Stimulated activated CD8-positive, alpha-beta memory T cell treated with anti-CD3 and anti-CD28 coated beads, Interleukin-4, amount 100 ng/mL, for 1 hour (primary cell): ENCODE measurements at places on chromosomes 5 and 9.

DNA sequence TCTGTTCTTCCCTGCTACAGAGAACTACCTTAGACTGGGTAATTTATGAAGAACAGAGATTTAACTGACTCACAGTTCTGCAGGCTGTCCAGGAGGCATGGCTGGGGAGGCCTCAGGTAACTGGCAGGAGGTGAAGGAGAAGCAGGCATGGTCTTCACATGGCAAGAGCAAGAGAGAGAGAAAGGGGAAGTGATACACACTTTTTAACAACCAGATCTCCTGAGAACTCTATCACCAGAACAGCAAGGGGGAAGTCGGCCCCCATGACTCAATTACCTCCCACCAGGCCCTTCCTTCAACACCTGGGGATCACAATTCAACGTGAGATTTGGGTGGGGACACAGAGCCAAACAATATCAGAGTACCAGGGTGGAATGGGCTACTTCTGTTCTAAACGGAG, 766.8 kb downstream of the TLE1 start:
- no peak for DNase-seq

DNA sequence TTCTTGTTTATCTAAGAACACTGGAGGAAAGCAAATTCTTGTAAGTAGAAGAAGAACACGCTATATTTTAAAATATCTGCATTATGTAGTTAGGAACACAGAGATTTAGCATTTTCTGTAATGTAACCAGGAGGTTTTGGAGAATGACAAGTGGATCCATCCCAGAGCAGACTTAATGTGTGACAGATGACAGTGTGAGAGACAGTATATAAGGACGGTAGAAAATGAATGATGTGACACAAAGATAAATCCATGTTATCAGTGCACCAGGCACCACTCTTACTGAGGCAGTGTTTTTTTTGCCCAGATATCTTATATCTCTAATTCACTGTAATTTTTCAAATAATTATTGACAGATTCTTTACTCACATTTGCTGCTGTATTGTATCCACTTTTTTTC, 239.0 kb upstream of the KCNN2 start:
- no peak for DNase-seq

DNA sequence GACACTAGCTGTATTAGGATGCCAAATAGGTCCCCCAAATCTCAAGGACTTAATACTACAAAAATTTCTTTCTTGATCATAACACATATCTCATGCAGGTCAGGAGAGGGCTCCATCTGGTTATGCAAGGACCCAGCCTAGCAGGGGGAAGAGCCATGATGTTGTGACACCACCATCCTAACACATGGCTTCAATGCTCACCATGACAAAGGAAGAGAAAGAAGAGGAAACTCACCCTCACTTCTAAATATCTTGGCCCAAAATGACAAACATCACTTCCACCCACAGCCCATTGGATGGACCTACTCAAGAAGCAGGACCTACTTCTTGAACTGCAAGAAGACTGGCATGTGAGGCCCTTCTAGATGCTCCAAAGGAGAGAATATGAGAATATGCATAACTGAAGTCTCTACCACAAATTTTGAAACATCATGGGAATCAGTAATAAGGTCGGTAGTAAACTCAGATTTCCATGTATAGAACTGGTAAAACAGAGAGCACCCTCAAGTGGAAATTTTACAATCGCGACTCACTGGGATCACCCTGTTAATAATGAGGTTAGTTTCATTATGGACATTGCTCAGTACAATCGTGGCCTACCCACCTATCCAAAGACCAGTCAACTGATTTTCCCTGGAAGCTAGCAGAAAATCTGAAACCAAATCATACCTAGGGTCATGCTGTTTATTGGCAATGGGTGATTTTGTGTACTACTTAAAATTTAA, 308.2 kb downstream of the ACTL7B start:
- no peak for DNase-seq

- no peak for DNase-seq
These were observed 8.9 kb downstream of the CXCL14 start for GRCh38 chr5:135569755-135570452.
